ENCODE measurements at places on chromosomes 2 and 18.

DNA sequence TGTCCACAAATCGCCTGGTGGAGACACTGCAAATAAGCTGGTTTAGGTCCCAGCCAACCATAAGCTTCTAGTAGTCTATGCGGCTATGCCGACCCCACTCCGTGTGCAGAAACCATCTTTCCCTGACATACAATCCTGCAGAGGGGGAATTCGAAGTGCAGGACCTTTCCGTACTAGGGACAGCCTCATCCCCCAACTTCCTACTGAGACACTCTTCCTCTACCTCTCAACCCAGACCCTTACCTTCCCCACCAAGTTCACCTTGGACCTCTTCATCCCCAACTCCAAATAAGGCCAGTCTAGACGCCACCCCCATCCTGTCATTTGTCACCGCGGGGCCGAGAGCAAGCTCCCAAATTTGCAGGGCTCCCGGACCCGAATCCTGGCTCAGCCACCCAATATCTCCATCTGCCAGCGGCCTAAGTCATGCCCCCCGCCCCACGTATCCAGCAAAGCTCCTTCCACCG is 496 bp downstream of the SUCLG1 start:
- DNase-seq = no peak

- no peak for DNase-seq
Measured at GRCh38 chr2:18804536-18804935, 215.2 kb upstream of the NT5C1B start.

DNA sequence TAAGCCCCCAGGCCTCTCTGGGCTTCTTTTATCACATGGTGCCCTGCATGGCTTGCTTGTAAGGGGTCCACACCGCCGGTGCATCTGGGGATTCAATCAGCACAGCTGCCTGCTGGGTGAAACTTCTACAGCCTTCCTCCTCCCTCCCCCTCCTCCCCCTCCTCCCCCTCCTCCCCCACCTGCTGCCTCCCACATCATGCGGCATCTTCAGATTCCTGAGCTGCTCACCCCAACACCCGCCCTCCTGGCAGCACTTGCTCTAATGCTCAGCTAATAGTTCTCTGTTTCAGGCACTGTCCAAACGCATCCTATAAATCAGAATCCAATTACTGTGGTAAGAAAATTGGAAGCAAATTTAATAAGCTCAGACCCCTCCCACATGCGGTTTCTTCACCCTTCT is 150.7 kb downstream of the GALNT14 start:
- DNase-seq = no peak

GRCh38 chr2:191114403-191114886 is 36.3 kb downstream of the STAT4 start:
- DNase-seq = no peak

DNA sequence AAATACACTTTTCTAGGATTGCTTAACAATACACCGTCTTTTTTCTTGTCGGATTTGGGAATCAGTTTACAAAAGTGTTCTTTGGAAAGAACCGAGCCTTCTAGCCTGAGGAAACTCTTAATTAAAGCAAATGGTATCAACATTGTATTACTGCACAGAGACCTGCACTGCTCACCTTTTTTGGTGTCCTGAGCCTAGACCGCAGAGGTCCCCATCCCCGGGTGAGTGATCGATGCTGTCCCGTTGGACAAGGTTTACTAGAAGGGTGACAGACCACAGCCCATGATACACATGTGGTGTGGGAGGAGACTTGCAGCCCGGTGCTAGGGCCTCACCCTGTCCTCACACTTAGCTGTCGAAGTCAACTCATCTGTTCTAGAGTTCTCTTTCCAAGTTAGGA is 55.3 kb downstream of the TSHZ1 start:
- no peak for DNase-seq

- DNase-seq = no peak
Measured at GRCh38 chr2:147222506-147222905, 622.3 kb upstream of the ACVR2A start.

DNA sequence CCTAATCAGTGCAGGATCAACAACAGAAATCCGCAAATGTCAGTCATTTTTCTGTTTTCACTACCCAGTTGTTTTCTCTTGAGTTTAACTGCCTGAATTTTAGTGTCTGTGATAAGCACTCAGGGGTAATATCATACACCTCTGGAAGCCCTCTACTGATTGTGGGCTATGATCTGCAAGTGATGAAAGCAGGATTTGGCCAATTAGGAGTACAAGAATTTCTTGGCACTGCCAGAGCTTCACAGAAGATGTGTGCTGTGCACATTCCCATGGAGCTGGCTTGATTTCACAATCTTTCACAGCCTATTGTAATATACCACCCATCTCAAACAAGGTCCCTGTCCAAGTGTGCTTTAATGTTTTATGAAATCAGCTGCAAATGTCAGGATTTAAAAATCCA is 27.3 kb upstream of the TDRD15 start:
- no peak for DNase-seq

- no peak for DNase-seq
Measured at GRCh38 chr2:39107156-39107555, 13.7 kb downstream of the SOS1 start.

DNA sequence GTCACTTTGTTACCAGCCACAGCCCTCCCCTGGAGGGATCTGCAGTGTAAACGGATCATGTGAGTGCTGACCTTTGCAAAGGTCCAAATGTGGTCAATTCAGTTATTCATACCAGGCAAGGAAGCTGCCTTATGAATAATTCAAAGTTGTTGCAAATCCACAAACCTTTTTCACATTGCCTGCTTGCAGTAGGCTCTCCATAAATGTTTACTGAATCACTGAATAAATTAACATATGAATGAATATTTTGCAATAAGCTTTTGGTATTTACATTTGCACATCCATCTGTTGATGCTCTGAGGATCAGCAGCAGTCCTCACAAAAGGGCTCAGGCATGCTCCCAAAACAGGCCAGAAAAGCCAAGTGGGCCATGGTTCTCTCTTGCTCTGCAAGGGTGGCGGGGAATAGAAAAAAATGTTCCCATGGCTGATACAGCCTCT is 156.8 kb downstream of the VAPA start:
- no peak for DNase-seq

DNA sequence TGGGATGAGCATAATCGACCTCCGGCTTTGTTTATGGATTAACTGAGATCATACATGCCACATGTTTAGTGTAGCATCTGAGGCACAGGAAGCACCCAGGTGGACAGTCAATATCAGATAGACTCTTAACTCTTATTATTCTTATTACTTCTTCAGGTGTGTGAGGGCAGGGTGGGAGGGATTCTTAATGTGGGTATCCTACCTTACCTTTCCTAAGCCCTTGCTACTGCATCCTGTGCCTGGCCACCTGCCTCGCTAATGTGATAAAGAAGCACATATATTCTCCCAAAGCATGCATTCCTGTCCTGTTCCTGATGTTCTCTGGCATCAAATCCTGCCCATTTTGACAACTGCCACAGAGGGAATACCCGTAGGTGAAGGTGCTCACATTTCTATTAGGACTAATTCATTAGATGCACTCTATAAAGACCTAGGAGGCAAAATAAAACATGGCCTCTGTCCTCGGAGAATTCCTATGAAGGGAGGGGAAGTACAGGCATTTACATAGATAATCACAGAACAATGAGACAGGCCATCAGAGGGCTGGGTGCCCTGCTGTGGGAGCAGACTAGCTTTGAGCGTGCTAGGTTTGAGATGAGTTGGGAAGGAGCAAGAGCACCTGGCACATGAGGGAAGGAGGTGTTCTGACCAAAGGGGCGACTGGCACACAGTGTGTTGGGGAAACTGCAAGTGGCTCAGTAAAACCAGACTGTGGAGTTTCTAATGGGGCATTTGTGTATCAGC is 19.5 kb upstream of the CELF4 start:
- no peak for DNase-seq

DNA sequence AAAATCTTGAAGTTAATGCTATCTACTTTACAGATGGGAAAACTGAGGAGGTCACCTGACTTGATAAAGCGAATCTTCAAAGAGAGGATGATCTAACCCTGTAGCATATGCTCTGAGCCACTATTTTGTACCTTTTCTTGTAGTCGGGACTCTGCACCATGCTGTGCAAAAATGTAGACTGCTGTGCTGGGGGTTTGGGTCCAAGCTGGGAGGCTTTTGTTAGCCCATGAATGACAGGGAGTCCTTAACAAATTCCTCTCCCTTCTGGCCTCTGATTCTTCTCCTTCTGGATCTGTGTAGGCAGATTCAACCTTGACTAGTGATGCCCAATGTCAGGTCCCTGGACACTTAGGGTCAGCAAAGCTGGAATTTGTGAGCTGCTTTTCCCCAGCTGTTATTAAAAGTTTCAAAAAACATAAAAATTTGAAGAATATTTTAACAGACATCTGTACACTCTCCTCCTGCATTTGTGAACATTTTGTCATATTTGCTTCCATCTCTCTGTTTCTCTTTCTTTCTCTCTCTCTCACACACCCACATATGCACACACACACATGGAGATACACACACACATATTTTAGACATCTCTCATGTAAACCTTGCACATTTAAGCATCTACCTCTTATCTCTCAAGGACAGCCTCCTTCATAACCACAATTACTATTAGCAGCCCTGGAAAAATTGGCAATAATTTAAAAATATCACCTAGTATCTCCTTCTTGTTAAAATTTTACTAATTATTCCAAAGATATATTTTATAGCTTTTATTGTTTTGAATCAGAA is 335.0 kb upstream of the TRIB2 start:
- DNase-seq = no peak
